ENCODE measurements at places on chromosomes 5 and 9. TPM values are rescaled to one million over a fixed set of nuclear protein-coding genes. Genes with fewer than 3 reads are reported as not detected.

The ANKRD34B gene
- total RNA-seq = 0.39 TPM

DNA sequence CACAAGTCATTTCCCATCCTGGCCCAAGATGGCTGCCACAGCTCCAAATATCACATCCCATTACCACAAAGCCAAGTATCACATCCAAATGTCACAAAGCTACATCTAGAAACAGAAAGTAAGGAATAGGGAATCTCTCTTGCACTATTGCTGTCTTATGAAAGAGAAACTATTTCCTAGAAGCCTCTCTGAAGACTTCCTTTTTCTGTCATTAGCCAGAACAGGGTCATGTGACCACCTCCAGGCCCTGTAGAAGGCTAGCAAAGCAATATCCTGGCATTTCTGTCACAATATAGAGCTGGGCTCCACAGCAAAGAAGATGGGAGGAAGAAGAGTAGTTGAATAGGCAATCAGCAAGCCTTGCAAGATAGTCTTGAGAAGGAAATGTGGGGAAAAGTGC, 99.2 kb downstream of the SH3TC2 start:
- no peak for DNase-seq

- DNase-seq = no peak
These were observed 656.5 kb upstream of the RIOK2 start for GRCh38 chr5:97839341-97840086.

- no peak for DNase-seq
These were observed 122.8 kb downstream of the SIL1 start for GRCh38 chr5:139075066-139076050.

DNA sequence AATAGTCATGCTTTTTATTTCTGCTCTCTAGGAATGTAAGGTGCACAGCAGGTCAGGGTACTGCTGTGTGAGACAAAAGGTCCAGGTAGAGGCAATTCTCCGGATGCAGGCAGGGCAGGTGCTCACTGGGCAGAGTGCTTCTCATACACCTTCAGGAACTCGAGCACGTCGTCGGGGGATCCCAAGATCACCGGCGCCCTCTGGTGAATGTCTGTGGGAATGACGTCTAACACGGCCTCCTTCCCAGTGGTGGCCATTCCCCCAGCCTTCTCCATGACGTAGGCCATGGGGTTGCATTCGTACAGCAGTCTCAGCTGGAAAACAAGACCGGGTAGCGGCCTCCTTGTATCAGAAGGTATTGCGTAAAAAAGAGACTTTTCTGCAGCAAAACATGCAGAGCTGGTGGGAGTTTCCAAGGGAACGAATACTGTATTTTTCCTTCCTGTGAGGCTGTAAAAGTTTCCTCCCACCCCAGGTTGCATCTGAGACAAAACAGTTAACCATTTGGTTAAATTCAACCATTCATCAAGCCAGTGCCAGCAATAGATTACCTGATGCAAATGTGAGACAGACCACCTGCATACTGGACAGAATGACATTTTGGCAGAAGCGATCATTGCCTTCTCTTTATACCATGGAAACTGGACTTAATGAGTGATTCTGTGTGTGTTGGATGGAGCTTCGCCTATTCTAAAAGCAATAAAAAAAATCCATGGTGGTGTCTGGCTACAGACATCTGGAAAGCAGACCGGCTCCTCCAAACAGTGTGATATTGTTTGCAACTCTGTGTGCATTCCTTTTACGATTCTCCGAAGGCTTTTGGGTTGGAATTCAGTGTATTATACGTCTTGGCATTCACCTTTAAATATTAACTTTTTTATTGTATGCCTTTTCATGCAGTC, 9.9 kb upstream of the FBP2 start:
- DNase-seq = peak; percentile 26

DNA sequence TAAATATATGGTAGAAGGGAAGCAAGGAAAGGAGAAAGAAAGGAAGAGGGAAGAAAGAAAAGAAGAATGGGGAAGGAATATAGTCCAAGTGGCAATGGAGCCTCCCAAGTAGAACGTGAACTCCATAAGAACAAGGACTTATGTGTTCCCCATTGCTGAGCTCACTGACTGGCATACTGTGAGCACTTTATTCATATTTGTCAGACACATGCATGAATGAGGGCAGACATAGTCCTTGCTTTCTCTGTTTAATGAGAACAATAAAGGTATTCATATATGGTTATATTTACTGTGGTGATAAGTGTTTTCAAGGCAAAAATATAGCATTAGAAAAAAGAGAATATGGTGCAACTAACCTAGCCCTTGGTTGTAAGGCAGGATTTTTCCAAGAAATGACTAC, 23.6 kb upstream of the HMHB1 start:
- DNase-seq = no peak

DNA sequence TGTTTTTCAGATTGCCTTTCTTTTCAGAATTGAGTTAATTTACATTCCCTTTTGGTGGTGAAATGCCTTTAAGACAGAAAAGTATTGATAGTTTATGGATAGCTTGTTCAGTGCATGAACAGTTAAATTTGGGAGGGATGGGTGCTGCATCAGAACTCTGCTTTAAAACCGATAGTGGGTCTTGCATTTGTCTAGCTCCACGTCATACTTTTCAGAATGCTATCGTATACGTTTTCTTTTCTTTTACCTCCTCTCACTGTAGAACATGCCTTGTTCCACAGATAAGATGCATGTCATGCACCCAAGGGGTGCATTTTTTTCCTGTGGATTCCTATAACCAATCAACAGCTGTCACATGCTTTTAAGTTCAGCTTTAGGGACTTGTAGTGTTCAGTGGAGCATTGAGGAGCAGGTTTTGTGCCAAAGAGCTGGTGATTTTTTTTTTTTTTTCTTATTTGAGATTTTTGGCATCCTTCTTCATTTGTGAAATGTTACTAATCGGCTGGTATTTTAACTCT, 2.3 kb downstream of the SLC44A1 start:
- DNase-seq = no peak

The NELFB gene
- 31.0 TPM for total RNA-seq

DNA sequence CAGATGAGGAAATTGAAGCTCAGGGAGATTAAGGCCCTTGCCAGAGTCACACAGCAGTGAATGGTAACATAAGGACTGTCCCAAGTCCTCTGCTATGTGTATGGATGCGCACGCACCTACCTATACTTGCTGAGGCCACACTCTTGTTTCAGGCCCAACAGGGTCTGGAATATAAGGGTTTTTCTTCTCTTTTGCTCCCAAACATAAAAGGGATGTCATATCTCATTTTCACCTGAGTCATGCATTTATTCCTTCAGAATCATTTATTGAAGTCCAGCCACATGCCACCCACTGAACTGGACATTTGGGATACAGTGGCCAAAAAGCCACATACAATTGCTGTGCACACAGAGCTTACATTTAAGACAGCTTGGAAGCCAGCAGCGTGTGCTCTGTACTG, 92.0 kb downstream of the SH3TC2 start:
- DNase-seq = no peak

The DMRTA1 gene
- total RNA-seq = 0.99 TPM

The COL23A1 gene
- 2.8 TPM for total RNA-seq
